ENCODE measurements at places on chromosomes 2 and 18.

GRCh38 chr2:17912266-17912691 is 33.8 kb downstream of the KCNS3 start:
- DNase-seq: no peak

- no peak for DNase-seq
These were observed 69.7 kb downstream of the DIPK1C start for GRCh38 chr18:74387383-74387782.

DNA sequence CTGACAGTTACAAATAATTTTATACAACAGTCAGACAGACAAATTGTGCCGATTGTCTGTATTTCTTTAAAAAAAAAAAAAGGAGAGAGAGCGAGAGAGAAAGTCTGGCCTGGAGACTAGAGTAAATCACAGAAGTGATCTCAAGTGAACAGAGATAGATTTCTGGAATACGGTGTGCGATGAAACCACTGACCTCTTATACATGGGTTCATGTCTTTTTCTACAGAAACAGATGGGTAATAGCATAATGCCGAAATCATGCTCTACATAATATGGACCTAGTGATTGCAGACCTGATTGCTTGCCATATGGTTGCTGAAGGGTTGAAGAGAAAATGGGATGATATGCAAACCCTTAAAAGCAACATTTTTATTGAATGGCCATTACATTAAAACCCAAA is 403.3 kb upstream of the FANCL start:
- DNase-seq: no peak

DNA sequence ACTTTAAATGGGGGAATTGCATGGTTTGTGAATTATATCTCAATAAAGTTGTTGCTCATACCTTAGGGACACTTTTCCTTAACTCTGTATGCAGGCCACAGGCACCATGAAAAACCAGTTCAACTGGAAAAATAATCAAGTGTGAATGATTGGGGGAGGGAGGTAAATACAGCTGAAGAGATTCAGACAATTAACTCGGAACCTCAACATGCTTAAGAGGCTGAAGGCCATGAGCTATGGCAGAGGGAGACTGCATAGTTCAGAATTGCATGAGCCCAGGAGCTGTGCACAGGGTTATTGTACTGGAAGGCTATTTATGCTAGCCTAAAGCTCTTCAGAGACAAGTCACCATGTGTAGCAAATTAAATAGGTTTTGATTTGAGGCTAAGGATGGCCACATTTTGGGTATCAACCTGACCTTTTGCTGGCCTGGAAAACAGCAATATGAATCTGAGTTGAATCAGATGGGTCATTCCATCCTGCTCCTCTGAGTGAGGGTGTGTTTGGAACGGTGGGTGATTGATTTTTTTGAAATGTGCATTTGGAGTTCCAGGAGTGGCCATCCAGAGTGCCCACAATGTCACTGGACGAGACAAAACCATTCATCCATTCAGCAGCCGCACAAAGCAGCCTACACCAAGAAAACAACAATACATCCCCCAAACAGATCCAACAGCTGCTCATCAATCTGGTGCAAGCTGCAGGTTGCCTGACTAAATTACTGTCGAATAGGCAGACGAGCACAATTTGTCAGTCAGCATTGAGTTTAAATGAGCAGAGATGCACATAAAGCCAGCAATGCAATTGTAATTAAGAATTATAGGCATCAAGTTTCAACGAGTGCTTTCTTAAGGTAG is 42.5 kb downstream of the HRH4 start:
- DNase-seq: no peak

GRCh38 chr2:172970660-172971059 is 105.0 kb upstream of the MAP3K20 start:
- DNase-seq: no peak

- DNase-seq: no peak
These were observed 123.8 kb upstream of the ZEB2 start for GRCh38 chr2:144643537-144644336.

DNA sequence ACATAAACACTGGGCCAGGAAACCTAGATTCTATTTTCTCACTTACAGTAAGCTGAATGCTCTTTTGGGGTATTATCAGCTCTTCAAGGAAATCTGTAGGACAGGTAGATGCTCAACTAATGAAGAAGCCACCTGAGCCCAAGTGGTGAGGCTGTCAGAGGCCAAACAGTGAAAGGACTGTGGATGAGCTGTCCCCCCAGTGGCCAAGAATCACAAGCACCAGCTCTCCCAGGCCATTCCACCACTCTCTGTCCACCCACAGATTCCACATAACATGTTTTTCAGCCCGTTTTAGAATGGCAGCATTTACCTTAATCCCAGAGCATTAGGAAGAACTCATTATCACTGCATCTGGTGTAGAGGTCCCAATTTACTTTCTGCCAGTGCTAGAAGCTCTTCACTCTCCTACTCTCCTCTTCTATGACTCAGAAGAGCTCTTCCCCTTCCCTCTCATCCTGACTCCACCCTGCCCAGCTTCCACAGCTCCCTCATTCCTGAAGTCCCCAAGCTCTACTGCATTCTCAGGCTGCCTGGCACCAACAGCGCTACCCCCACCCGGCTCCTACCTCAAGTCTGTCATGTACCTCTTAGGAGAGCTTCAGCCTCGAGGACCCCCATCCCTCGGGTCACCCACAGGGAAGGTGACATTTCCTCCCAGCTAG is 43.8 kb upstream of the GORASP2 start:
- no peak for DNase-seq

DNA sequence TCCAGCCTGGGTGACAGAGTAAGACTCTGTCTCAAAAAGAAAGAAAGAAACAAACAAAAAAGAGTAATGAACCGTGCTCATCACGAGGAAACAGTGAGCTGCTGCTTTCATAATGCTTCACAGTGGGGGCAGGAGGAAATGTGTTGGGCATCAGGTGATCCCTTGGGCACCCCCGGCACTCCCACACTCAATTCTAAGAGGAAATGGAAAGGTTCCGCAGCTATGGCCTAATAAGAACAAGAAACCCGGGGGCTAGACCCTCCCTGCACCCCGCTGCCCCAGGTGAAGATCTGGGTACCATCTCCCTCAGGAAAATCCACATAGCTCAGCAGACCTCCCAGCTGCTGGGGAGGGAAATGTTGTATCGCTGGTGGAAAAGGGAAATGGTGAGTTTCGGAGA is 118.9 kb downstream of the LPIN1 start:
- DNase-seq: no peak
